ENCODE measurements at places on chromosomes 3 and 15.

- no peak for DNase-seq
Measured at GRCh38 chr3:153429821-153430220, 267.8 kb downstream of the RAP2B start.

GRCh38 chr3:177194299-177194698 is 3.0 kb downstream of the TBL1XR1 start:
- DNase-seq = no peak

DNA sequence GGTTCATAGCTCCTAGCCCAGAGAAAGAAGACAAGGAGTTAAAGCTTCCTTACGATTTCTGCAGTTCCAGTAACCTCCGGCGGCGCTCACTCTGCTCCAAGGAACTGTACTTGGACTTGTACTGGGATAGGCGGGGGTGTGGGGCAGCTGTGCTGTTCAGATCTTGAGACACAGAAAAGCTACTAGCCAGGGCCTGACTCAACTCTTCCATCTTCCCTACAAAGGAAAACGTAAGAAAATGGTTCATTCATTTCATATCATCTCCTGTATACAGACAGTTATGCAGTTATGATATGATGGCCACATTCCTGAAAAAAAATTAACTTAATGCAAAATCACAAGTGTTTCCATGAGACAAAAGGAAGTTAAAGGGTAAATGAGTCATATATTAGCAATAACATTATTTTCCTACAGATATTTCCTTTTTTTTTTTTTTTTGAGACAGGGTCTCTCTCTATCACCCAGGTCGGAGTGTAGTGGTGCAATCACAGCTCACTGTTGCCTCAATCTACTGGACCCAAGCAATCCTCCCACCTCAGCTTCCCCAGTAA is 4.6 kb downstream of the SNUPN start:
- no peak for DNase-seq

- DNase-seq = no peak
Measured at GRCh38 chr3:38120693-38121450, 16.1 kb downstream of the ACAA1 start.
